H1 (cell line): ENCODE measurements at places on chromosomes 7 and 10.
A peak's percentile ranks its signal among the peaks of the same experiment; 100 is the strongest.

- no peak for DNase-seq
Measured at GRCh38 chr10:92381543-92381954, 90.6 kb downstream of the MARCHF5 start.

DNA sequence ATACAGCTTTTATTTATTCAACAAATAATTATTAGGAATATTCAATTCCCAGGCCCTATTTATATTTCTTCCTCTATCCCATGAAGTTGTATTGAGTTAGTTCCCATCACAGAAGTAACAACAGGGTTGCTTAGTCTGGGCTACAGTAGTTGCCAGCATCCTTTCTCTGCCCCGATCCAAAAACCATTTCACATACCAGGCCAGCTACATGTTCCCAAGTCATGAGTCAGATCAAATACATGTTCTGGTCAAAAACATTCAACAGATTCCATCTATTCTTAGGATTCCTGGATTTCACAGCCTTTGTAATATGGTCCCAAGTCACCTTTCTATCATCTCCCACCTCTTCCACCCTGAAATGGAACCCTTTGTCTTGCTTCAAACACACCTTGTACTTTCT is 91.6 kb downstream of the RAB11FIP2 start:
- DNase-seq, result no peak

- DNase-seq, result no peak
Measured at GRCh38 chr10:101389986-101390531, 36.1 kb downstream of the BTRC start.

DNA sequence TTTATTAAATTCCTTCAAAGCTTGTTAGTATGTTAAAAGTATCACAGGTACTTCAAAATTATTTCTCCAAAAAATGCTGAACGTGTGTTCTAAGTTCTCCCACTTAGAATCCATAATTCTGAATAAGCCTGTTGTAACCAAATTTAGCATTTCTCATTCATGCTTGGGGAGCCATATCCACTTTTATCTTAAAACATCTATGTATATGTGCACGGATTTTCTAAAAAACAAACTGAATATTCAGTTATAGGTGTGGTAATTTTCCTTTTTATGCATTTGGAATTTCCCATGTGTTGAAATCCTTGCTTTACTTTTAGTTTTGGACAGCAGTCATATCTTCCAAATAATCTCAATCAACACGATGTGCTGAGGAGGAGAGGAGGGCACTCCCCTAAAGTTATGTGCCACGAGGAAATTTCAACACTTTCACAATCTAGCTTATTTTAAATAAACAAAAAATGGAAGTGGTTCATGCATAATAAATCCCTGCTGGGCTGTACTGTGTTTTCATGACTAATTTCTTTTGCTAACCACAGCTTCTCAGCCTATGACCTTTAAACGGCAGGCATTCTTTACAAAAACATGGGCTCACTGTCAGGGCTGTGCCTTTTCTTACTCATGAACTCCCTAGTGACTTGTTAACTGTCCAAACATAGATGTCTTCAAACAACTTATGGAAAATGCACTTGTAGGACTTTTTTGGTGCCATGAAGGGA is 380.3 kb upstream of the SEMA3C start:
- no peak for DNase-seq

GRCh38 chr10:91123261-91123660 is 97.2 kb upstream of the PCGF5 start:
- DNase-seq, result no peak

- DNase-seq, result no peak
Measured at GRCh38 chr7:135349746-135350145, 116.1 kb downstream of the STRA8 start.

DNA sequence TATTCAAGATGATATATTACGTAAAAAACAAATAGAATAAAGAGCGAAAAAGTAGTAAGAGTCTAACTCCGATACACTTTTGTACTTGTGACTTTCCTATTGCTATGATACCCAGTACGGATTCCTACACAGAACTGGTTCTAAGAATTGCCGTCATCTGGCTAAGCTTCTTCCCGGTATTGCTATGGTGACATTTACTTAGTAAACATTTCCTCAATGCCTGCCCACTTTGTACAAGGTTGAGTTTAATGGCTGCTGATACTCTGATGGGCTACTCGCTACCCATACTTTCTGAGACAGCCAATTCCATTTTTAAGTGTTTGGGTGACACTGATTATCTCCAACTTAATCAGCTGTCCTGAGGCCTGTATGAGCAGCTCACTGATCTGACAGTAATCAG is 55.6 kb downstream of the OSBPL3 start:
- no peak for DNase-seq

DNA sequence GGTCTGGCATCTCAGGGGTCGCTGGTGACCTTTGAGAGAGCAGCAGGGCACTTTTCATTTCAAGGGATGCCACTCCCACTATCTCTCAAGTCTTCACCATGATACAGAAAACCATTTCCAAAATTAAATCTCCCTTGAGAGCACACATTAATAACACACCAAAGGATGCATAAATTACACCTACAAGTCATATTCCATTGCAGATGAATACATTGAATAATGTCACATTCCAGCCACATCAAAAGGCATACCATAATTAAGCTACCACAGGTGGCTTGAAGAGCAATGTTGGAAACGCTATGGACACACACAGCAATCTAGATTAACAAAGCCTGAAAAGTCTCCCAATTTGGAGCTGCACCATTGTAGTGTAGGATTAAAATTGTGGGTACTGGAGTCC is 353.3 kb upstream of the ZMIZ1 start:
- DNase-seq, result no peak

DNA sequence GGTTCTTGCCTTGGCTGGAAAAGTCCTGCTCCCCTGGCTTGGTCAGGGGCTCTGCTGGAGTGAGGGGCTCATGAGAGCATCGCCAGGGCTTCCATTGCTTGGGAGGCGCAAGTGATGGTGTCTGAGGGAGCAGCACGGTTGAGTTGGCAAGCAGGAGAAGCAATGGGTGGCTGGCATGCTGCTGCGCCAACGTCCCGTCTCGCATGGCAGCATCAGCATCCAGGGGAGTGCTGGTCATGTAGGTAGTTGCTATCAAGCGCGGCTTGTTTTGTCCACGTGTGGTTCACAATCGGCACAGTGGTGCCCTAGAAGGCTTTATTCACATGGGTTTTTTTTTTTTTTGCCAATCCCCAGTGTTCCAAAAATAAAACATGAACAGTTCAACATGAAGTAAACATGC is 3.8 kb downstream of the PYROXD2 start:
- no peak for DNase-seq

GRCh38 chr10:14779001-14779651 is 4.4 kb upstream of the FAM107B start:
- no peak for DNase-seq

GRCh38 chr7:46160861-46161260 is 239.8 kb upstream of the IGFBP3 start:
- DNase-seq, result no peak

GRCh38 chr10:1402016-1402770 is 335.1 kb downstream of the ADARB2 start:
- DNase-seq, result peak; percentile 29

- DNase-seq, result no peak
Measured at GRCh38 chr10:34015700-34016099, 681.2 kb upstream of the NRP1 start.

- no peak for DNase-seq
Measured at GRCh38 chr10:99344715-99345114, 15.6 kb downstream of the CNNM1 start.

- no peak for DNase-seq
Measured at GRCh38 chr10:132447446-132448247, 50.6 kb downstream of the PWWP2B start.

DNA sequence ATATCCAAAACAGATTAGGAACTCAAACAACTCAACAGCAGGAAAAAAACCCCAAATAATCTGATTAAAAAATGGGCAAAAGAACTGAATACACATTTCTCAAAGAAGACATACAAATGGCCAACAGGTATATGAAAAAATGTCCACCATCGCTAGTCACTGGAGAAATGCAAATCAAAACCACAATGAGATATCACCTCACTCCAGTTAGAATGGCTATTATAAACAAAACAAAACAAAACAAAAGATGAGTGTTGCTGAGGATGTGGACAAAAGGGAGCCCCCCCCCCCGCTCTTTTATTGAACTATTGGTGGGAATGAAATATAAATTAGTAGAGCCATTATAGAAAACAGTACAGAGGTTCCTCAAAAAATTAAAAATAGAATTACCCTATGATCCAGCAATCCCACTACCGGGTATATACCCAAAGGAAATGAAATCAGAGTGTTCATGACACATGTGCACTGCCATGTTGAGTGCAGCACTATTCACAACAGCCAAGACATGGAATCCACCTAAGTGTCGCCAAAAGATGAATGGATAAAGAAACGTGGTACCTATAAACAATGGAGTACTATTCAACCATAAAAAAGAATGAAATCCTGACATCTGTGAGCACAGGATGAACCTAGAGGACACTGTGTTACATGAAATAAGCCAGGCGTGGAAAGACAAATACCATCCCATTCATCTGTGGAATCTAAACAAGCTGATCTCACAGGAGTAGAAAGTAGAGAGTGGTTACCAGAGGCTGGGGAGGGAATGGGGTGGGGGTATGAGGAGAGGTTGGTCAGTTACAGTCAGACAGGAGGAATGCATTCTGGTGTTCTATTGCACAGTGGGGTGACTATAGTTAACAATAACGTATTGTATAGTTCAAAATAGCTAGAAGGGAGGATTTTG is 78.1 kb upstream of the RHEB start:
- no peak for DNase-seq

DNA sequence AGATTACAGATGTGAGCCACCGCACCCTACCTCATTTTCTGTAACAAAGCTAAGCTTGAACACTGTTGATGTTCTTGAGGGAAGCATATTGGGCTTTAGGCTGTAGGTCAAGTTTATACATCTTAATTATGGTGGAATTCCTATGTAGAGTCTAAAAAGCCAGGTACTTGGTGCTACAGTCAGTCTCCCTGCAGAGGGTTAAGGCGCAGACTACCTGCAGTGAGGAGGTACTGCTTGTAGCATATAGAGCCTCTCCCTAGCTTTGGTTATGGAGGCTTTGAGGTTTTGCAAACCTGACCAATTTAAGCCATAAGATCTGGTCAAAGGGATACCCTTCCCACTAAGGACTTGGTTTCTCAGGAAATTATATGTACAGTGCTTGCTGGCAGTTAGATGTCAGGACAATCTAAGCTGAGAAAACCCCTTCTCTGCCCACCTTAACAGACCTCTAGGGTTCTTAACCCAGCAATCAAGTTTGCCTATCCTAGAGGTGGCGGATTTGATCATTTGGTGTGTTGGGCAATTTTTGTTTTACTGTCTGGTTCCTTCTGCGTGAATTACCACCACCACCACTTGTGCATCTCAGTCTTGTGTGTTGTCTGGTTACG is 6.0 kb downstream of the PPIA start:
- DNase-seq, result no peak

DNA sequence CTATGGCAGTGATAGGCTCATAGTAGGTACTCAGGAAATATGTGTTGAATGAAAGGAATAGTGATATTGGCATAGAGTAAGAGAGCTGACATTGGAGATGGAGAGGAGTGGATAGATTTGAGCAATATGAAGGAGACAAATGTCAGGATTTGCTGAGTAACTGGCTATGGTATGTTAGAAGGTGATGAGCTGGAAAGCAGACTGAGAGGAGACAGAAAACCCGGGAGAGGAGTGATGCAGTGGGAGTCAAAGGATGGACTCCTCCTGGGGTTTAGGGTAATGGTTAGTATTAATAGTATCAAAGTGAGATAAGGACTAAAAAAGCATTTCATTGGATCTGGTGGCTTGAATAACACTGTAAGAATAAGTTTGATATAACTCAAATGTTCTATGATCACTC is 64.8 kb downstream of the CD36 start:
- no peak for DNase-seq

DNA sequence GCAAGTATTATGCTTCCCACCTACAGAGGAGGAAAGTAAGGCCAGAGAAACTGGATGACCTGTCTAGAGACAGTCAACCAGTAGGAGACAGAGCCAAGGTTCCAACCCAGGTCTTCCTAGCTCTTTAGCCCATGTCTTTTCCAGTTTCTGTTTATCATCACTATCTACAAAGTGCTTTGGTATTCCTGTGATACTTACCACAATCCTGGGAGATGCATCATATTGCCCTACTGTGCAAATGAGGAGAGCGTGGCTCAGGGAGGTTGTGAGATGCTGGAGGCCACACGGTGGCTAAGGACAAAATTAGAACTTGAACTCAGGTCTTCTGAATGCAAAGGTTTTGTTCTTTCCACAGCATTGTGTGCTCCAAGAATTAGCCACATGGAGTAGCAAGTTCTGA is 11.2 kb upstream of the PLEKHA1 start:
- DNase-seq, result no peak

- no peak for DNase-seq
Measured at GRCh38 chr7:16264036-16264819, 157.1 kb downstream of the CRPPA start.

DNA sequence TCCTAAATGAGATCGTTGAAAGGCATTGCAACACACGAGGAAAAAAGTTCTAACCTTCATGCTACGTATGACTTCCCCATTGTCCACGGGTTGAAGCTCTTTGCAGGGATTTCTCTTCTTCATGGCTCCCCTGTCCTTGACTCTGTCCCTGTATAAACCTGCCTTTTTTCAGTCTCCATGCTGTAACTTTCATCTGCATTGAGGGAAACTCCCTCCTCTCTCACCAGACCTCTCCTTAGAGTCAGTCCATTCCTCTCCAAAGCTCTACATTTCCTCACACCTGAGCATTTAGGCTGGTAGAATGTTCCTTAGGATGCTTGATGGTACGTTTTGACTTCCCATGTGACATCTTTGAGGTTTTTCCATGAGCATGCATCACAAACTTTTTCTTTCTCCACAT is 134.2 kb upstream of the FAM171A1 start:
- DNase-seq, result no peak

DNA sequence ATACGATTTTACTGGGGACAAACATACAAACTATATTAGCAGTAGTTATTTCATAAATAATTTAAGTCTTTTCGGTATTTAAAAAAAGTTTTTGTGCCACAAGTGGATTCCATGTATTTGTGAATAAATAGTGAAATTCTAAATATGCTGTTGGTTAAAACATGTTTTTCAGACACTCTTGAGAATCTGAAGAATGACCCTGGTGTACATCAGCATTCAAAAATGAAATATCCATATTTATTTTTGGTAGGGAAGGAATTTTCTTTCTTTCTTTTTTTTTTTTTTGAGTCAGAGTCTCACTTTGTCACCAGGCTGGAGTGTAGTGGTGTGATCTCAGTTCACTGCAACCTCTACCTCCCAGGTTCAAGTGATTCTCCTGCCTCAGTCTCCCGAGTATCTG is 136.1 kb upstream of the CDK6 start:
- DNase-seq, result no peak

- no peak for DNase-seq
Measured at GRCh38 chr7:66629222-66630062, 761 bp downstream of the KCTD7 start.

- DNase-seq, result peak; percentile 82
Measured at GRCh38 chr10:116742367-116743265, at the start of gene HSPA12A. HSPA12A (minus strand) TSS chr10:116742566; CDS start chr10:116742469, 97 bp downstream.

GRCh38 chr10:30036341-30036740 is 23.0 kb downstream of the JCAD start:
- DNase-seq, result no peak
